NK-92 treated with Interleukin-12 subunit alpha and Interleukin-12 subunit beta, amount 100 ng/mL, for 24 hours (cell line): ENCODE measurements at places on chromosomes 16 and 17.

DNA sequence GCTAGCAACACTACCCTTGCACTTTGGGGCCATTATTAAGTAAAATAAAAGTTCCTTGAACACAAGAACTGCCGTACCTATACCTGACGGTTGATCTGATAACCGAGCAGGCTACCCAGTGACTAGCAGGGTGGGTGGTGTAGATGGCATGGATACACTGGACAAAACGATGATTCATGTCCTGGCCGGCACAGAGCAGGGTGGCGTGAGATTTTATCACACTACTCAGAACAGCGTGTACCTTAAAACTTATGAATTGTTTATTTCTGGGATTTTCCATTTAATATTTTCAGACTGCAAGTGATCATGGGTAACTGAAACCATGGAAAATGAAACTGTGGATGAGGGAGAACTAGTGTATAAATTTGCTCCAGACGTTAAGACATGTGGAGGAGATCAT is 41.0 kb upstream of the MSI2 start:
- no peak for DNase-seq

DNA sequence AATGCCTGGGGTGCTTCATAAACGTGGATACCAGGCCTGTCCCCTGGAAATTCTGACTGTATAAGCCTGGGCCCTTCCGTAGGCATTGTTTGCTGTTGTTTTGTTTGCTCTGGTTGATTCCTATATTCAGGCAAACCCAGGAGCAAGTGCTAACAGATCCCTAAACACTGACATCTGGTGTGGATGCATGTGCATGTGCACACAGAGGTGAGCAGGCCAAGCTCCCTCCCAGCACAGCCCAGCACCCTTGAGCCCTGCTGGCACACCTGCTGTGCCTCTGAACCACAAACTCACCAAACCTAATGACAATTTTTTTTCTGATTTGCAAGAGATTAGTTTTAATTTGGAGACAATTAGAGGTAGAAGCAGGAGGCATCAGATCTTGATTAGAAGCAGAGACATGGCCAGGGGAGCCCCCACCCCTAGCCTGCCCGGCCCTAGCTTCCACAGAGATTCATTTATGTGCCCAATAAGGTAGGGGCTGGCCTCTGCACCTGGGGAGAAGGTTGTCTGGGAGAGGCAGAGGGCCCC is 40.4 kb downstream of the TMEM132E start:
- no peak for DNase-seq

DNA sequence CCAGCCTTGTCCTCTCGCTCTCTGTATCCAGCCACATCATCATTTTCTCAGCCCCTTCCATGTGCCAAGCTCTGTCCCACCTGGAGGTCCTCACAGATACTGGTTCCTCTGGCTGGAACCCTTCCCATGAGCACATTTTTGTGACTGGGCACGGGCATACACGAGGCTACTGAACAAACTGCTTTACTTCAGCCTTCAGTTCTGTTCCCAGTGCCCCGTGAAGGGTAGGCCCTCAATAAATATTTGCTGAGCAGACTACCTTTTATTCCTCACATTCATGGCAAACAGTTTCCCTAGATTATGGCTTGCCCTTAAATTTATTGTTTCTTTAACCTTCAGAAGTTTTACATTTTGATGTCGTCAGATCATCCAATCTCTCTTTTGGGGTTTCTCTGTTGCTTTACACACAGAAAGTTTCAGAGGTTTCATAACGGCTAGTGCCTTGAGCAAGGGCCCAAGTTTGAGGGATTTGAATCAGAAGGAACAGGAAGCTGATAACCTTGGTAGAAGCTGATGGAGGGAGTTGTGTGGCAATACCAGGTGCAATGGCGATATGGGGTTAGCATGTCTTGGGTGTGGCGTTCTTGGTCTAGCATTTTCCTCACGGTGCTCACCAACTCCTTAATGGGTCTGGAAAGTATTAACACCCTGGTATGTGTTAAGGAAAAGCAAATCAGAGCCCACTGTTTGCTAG is 27.8 kb downstream of the TMEM92 start:
- no peak for DNase-seq

GRCh38 chr17:15516150-15516549 is 47.1 kb downstream of the TVP23C start:
- DNase-seq: no peak

GRCh38 chr17:2101448-2102257 is 46.8 kb downstream of the HIC1 start:
- DNase-seq: no peak

- DNase-seq: no peak
Measured at GRCh38 chr17:199191-199604, 17.7 kb upstream of the DOC2B start.

GRCh38 chr17:2591040-2591640 is 2.3 kb upstream of the PAFAH1B1 start:
- no peak for DNase-seq

DNA sequence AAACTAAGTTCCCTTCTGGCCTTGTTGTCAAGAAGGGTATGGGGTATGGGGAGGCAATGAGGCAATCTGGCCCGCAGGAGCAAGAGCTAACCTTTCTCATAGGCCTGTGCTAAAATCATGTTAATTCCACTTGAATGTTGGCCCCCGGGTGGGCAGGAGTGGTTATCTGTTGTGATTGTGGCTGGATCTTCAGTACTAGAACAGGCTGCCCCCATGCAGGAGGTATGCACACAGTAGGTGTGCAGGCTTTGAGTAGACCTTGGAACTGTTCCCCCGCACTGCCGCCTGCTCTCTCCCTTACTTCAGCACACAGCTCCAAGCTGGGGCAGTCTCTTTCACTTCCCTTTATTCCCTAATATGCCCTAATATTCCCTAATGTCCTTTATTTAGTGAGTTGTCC is 52.4 kb upstream of the TANGO6 start:
- DNase-seq: no peak

GRCh38 chr16:67015313-67015731 is 13.6 kb upstream of the CBFB start:
- DNase-seq: no peak

DNA sequence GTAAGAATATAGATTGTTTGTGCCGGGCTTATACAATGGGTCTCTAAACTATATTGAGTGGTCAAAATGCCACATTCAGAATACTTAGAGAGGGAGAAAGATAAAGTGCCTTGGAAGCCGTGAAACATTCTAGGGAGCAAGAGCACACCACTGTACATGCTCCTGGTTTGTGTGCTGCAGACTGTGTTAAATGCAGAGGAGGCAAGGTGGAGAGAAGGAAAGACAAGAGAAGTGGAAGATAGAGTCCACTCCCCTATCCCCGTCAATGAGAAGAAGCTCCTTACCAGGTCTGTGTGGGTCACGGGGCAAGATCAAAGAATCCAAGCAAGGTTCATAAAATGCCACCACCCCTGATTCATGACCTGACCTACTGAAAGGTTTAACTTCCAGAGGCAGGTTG is 267.1 kb upstream of the TBX2 start:
- no peak for DNase-seq

- DNase-seq: no peak
Measured at GRCh38 chr17:59002848-59003247, 103.8 kb downstream of the TRIM37 start.

GRCh38 chr17:49789243-49789578 is 730 bp downstream of the KAT7 start:
- DNase-seq: no peak

DNA sequence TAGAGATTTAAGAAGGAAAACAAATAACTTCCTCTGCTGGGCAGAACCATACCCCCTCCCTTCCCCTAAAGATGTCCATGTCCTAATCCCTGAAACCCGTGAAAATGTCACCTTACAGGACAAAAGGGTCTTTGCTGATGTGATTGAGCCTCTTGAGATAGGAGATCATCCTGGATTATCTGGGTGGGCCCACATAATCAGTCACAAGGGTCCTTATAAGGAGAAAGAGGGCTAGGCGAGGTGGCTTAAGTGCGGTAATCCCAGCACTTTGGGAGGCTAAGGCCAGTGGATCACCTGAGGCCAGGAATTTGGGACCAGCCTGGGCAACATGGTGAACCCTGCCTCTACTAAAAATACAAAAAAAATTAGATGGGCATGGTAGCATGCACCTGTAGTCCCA is 12.0 kb upstream of the SLC39A11 start:
- no peak for DNase-seq
